ENCODE measurements at places on chromosomes 16 and 17.

- no peak for DNase-seq
These were observed 13.4 kb downstream of the FBF1 start for GRCh38 chr17:75927286-75927922.

DNA sequence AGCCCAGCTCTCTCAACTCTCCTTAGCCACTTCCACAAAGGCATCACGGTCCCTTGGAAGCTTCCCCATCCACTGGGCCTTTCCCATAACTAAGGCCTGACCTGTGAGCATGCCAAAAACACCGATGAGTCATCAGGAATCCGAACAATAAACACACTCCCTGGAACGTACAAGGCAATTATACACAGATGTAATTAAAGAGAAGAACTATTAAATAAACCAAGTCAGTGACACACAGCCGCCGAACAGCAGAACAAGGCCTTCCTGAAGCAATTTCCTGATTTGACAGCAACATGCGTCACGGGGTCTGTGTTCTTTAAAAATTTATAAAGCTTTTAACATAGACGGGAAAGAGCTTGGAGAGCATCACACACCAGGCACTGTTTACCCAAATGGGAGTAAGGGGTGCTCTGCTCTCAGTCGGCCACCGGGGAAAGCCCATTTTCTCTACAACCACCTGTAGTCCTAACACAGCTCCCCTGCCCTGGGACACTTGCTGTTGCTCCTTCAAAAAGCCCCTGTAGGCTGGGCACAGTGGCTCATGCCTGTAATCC, 29.4 kb downstream of the COG7 start:
- DNase-seq = no peak

- DNase-seq = no peak
These were observed 244.9 kb downstream of the FTO start for GRCh38 chr16:53948734-53949430.

- DNase-seq = no peak
These were observed 223.5 kb downstream of the CCDC182 start for GRCh38 chr17:57521606-57522005.

DNA sequence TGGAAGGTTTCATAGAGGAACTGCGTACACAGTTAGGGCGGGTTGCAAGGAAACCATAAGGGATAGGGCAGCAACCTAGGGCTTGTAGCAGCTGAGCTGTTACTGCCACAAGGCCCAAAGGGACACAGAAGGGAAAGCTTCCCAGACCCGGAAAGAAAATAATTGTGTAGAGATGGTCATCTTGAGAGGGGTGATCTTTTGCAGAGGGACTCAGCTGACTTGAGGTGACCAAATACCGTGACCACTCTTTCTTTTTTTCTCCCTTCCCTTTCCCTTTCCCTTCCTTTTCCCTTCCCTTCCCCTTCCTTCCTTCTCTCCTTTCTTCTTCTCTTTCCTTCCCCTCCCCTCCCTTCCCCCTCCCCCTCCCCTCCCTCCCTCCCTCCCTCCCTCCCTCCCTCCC, 8.5 kb upstream of the CREBBP start:
- DNase-seq = no peak
